Tibial artery (tissue), 4 donors: ENCODE measurements at places on chromosomes 2 and 18.
A peak's percentile ranks its signal among the peaks of the same experiment; 100 is the strongest.

- no peak for DNase-seq
Observed at GRCh38 chr18:48577478-48578190, 38.8 kb downstream of the CTIF start.

DNA sequence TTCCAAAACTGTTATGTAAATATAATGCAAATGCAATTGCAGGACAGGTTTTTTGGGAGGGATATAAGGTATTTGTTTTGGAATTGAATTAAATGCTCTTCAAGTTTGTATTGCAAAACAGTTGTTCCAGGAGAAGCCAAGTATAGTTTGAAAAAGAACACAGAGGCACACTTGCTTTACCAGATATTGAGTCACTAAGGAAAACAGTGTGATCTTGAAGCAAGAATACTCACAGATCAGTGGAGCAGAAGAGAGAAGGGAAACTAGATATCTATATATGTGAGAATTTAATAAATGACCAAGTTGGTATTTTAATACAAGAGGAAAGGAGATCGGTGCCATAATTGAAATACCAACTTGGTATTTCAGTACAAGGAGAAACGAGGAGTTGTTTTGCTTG lies 178.9 kb downstream of the CAPN13 start:
- no peak for DNase-seq

GRCh38 chr2:43931293-43931692 lies 64.5 kb downstream of the LRPPRC start:
- no peak for DNase-seq

- no peak for DNase-seq
Observed at GRCh38 chr2:48444404-48444803, 85.5 kb upstream of the STON1 start.

DNA sequence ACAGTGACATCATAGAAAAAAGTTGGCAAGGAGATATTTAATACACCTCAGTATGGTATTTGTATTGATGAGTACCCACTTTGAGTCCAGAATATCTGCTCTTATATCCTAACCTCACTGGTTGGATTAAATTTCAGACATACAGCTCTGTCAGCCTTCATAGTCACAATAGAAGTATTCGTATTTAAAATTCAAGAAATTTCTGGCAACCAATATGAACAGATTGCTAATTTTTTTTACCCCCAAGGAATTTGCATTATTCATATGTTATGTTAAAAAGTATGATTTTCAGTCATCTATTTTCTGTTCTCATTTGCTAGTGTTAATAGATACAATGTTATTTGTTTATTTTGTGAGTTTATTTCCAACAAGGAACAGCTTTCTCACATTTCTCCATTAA lies 1306.8 kb upstream of the NXPH2 start:
- no peak for DNase-seq

DNA sequence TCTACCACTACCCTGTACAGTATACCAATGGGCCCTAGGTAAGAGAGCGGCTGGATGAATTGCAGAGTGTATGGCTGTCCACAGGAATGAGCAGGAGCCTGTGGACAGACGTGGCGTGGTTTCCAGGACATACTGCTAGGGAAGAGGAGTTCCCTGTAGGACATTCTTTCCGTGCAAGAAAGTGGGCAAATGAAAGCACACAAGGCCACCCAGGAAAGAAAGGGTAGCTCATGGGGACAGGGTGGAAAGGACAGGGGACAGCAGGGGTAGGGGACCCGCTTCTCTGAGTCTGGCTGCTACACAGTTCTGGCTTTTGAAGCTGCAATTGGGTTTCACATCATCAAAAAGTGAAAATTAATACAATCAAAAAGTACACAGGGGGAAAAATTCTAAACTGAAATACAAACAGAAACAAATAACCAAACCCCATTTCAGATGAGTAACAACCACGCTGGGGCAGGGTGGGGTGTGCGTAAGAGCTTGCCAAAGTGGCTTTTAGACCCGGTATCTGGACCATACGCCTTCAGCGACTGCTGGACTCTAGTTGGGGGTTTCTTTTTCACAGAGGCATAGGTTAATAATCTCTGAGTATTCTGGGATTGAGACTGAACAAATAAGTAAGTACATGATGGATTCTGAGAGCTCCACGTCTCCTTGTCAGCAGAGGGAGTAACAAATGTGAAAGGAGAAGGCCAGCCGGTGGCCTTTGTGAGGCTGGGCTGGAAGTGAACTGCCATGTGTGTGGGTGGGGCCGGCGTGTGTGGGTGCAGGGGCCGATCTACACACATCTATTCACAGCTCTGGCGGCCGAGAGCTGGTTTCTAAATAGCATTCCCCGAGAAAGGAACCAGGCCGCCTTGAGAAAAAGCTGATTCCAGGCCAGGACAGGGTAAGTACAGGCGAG lies 84.0 kb downstream of the HDAC4 start:
- DNase-seq, result peak; percentile 78

DNA sequence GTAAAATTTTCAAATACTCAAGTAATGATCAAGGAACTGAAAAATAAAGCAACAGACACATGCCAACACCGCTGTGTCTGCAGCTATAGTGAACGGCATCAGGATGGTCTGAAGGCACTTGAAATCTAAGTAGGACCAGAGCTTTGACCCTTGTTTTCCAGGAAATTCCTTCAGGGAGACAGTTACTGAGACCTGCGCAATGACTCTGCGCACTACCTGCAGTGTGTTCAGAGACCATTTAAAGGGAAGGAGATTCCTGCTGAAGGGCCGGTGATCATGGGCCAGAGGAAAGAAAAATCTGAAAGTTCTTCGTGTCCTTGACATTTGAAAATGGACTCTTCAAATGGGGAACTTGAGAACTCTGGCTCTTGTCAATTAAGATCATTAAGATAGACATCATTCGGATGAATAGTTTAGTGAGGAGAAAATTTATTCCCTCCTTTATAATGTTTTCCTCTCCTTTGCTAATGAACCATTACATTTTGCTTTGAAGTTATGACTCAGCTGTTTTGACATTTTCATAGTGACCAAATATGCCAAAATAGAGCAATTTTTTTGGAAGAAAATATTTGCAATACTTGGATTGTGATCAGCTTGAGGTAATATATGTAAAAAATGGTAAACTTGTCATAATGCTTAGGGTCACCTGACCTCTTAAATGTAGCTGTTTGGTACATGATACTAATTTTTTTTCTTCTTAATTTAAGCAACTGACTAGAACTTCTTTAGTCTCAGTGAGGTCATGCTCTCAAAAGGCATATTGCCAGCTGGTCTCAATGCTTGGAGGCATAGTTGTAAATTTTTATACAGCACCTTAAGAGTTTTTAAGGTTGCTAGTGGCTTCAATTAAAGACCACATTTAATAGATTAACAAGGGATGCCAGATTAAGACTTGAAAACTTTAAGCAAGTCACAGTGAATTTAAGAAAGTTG lies 329.3 kb downstream of the ARHGAP15 start:
- DNase-seq, result no peak
